ENCODE measurements at places on chromosomes 12 and 14.
A peak's percentile ranks its signal among the peaks of the same experiment; 100 is the strongest.

GRCh38 chr14:49905989-49906388, 13.1 kb downstream of the ARF6 start:
- no peak for DNase-seq

GRCh38 chr14:59698793-59699192, 122.2 kb upstream of the CCDC175 start:
- no peak for DNase-seq

- DNase-seq, result no peak
Measured at GRCh38 chr14:91223028-91223783, 21.3 kb downstream of the GPR68 start.

DNA sequence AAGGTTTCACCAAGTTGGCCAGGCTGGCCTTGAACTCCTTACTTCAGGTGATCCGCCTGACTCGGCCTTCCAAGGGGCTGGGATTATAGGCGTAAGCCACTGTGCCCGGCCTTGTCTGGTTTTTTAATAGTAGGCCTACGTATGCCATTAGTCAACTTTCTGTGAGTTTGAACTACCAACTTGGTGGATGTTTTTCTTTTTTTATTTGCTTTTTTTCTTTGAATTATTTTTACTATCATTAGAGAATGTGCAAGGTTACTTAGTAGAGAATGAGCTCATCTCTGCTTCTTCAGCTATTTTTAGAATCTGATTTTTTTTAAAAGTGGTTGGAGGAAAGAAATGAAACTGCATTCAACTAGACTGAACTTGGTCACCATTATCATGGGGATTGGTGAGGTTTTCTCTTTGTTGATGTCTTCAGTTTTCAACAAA, 51.4 kb downstream of the HMGA2 start:
- no peak for DNase-seq

- no peak for DNase-seq
Measured at GRCh38 chr14:21070610-21071224, 613 bp downstream of the ARHGEF40 start.

- DNase-seq, result no peak
Measured at GRCh38 chr14:77436042-77436441, 12.7 kb upstream of the NOXRED1 start.

GRCh38 chr12:115716551-115716950, 560.9 kb downstream of the MED13L start:
- DNase-seq, result no peak

DNA sequence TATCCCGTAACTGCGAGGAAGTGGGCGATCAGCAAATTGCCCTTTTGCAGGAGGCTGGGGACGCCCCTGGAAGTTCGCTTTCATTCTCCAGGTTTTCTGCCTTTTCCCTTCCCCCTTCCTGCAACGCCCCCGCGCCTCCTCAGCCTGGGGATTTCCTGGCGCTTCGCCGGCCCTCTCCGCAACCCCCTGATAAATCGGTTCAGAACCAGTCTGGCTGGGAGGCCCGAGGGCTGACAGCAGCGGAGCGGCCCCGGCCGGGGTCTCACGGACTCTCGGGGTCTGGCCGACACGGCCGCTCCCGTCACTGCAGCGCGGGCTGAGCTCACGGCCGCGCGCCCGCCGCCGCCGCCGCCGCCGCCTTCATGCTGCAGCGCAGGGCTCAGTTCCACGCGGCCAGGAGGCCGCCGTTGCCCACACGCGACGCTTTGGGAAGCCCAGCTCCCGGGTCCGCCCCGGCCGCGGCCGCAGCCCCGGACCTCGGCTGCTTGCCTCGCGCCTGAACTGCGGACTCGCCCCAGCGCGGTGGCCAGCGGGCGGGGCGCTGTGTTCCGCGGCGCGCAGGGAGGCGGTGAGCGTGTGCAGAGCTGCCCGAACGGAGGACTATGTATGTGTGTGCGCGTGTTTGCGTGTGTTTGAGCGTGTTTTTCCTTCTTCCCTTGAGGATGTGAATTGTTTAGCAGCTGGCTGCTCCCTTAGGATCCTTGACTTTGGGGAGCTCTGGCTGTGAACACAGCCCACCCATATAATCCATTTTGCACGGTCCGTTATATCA, at the start of gene LRFN5:
Gene LRFN5, plus strand, starts transcription at position 345 of the 772 bp plus-strand sequence.
- no peak for DNase-seq

DNA sequence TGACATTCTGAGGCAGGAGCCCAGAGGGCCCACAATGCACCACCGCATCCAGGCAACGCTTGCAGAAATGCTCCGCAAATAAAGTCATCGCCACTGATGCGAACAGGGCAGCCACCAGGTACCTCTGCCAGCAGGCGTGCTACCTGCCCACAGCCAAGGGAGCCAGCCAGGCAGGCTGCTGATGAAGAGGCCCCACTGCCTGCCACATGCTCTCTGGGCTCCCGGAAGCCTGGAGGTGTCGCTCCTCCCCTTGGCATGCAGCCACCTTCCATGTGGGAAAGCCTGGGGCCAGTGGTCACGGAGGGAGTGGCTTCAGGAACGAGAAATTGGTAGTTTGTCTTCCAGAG, 14.7 kb downstream of the GPR132 start:
- no peak for DNase-seq

GRCh38 chr12:16568873-16569272, 37.1 kb downstream of the LMO3 start:
- no peak for DNase-seq

DNA sequence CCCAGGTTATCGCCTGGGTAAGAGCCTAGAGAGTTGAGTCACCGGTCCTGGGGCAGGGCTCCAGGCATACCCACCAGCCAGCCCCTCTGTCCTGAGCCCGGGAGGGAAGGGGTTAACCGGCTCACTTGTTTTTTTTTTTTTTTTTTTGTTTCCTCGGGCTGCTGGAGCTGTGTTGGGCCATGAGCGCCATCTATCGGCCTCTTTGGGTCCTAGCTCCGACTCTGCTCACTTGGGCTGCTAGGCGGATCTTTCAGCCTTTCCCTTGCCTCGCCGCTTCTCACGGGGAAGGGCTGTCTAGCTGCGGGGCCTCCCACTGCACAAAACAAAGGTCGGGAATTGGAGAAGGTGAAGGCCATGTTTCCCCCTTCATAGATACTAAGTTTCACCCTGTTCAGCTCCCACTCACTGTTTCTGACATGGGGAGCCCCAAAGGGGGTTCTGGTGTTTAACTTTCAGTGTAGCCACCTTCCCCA, 2.8 kb upstream of the SMUG1 start:
- peak; percentile 77 for DNase-seq

GRCh38 chr12:19642345-19642744, 203.1 kb downstream of the AEBP2 start:
- DNase-seq, result no peak

DNA sequence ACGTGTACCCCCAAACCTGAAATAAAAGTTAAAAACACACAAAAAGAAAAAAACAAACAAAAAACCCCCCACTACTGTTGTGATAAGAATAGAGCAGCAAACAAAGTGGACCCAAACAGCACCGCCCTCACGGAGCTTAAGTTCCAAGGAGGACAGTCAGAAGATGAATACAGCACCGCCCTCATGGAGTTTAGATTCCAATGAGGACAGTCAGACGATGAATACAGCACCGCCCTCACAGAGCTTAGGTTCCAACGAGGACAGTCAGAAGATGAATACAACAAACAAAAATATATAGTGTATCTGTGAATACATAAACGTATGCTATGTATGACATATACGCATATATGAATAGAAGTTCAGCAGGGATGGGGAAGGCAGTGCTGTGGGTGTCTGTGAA, 353.8 kb downstream of the GLT1D1 start:
- no peak for DNase-seq

- DNase-seq, result no peak
Measured at GRCh38 chr12:106889326-106889725, 66.4 kb upstream of the TMEM263 start.

GRCh38 chr12:46517579-46517962, 145.0 kb upstream of the SLC38A2 start:
- no peak for DNase-seq

- DNase-seq, result no peak
Measured at GRCh38 chr14:55116246-55117030, 12.6 kb upstream of the LGALS3 start.

DNA sequence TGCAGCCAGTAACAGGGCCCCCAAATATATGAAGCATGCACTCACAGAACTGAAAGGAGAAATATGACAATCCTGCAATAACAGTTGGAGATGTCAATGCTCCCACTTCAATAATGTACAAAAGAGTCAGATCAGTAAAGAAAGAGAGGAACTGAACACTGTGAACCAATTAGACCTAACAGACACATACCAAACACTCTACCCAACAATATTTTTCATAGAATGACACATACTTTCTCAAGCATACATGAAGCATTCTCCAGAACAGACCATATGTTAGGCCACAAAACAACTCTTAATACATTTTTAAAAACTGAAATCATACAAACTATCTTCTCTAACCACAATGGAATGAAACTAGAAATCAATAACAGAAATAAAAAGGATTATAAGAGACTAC, 80.2 kb downstream of the ELK3 start:
- no peak for DNase-seq

DNA sequence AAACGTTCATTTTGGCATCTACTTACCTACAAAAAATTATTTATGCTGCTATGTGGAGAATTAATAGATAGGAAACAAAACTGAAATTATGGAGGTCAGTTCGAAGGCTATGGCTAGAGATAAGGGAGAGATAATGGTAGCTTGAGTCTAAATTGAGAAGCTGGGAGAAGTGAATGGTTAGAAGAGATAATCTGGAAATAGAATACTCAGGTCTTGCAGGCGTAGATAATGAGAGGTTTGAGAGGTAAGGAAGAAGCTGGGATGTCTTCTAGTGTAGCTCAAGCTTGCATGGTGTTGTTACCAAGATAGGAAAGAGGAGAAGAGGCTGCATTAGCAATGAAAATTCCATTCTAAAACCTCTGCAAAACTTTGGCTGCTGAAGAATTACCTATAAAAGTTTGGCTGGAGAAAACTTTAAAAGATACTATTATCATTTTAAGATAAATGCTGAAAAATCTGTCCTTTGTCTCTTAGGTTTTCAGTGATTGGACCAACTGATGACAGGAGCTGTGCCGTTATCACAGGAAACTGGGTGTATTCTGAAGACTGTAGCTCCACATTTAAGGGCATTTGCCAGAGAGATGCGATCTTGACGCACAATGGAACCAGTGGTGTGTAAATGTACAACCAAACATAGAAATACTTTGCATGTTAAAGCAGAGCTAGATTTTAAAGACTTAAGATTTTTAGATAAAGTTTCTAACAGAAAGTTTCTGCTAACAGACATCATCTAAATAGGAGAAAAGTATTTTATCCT, 14.1 kb downstream of the KLRF2 start:
- DNase-seq, result no peak

DNA sequence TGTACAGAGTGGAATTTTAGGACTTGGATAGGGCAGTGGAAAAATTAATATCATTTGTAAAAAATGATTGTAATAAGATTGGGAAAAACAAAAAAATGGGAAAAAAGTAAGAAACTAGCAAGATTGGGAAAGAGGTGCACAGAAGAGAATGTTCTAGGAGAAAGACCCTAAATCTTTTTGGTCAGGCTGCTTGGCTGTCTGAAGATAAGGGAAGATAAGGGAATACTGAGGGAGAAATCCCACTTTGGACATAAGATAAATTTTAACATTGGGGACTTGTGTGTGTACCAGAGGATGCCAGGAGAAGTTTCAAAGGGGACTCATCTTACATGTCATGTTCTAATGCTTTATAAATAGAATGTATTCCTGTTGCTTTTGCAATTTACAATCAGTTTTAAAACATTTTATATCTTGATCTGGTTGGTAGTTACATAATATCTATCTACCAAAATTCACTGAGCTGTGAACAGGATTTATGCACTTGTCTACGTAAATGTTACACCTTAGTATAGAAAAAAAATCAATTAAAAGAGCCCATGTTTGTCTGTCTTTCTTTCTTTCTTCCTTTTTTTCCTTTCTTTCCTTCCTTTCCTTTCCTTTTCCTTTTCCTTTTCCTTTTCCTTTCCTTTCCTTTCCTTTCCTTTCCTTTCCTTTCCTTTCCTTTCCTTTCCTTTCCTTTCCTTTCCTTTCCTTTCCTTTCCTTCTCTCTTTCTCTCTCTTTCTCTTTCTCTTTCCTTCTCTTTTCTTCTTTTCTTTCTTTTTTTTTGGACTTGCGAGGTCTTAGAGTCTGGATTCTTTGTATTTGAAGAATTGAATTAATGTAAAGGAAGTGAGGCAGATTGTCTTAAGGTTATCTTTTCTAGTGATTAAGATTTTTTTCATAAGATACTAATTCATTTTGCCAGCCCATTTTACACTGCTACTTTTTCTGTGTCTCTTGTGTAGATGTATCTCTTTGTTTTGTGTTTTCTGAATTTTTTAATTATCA, 66.1 kb downstream of the KTN1 start:
- no peak for DNase-seq

DNA sequence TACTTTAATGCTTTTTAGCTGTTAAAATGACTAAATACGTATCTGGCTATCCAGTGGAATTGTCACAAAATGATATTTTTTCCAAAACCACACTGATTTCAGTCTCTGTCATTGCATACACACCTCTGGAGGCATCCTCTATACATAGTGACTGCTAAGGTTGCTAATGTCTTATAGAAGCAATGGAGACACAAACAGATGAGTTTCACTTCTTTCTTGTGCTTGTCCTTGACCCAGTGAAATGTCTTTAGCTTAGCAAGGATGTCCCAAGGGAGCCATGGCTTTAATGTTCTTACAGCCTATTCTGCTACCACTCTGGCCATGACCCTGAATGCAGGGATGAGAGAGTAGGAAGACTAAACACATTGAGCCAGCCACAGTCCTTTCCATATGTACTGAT, 90.3 kb downstream of the TPH2 start:
- no peak for DNase-seq

- no peak for DNase-seq
Measured at GRCh38 chr14:74562515-74563232, 49.4 kb downstream of the LTBP2 start.

GRCh38 chr14:98244966-98245569, 1026.9 kb downstream of the BCL11B start:
- no peak for DNase-seq

- DNase-seq, result no peak
Measured at GRCh38 chr14:71469643-71470335, 462.4 kb upstream of the RGS6 start.

DNA sequence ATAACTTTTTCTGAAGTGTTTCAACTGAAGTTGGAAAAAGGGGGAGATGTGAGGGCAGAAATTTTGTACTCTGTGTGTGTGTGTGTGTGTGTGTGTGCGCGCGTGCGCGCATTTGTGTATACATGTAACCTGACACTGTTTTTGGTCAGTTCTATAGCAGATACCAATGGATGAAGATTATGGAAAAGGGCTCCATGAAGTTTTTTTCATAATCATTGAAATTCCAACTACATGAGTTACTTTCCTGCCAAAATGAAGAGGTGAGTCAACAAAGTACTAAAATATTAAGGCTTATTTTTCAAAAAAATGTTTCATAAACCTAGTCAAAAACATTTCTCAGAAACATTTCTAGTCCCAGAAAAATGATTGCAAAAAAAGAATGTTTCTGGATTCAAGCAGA, 25.7 kb upstream of the CERS5 start:
- DNase-seq, result no peak

- peak; percentile 49 for DNase-seq
Measured at GRCh38 chr14:74941676-74942097, 13.7 kb downstream of the PGF start.

- DNase-seq, result no peak
Measured at GRCh38 chr14:79967001-79967400, 244.3 kb downstream of the DIO2 start.

- DNase-seq, result no peak
Measured at GRCh38 chr12:99444859-99445316, 202.7 kb upstream of the GARIN6 start.

- no peak for DNase-seq
Measured at GRCh38 chr12:127909041-127909440, 357.9 kb upstream of the TMEM132C start.

Data from stimulated activated CD4-positive, alpha-beta T cell treated with anti-CD3 and anti-CD28 coated beads, Interleukin-12 subunit alpha, Interleukin-12 subunit beta, amount 100 ng/mL, for 48 hours (primary cell).